HuH-7.5 (cell line): ENCODE measurements at places on chromosomes 12 and 14.
A peak's percentile ranks its signal among the peaks of the same experiment; 100 is the strongest.

- no peak for DNase-seq
Observed at GRCh38 chr12:18261273-18261672, at the start of gene PIK3C2G. Gene PIK3C2G (plus strand): TSS chr12:18261518. CDS start chr12:18282082, 20,564 bp downstream.

GRCh38 chr12:113242560-113242959 lies 21.3 kb downstream of the TPCN1 start:
- DNase-seq = no peak

- no peak for DNase-seq
Observed at GRCh38 chr12:97899956-97900355, 437.4 kb downstream of the RMST start.

- no peak for DNase-seq
Observed at GRCh38 chr14:99255621-99256482, 16.1 kb downstream of the BCL11B start.

GRCh38 chr12:110640275-110641025 lies 26.5 kb downstream of the TCTN1 start:
- no peak for DNase-seq

DNA sequence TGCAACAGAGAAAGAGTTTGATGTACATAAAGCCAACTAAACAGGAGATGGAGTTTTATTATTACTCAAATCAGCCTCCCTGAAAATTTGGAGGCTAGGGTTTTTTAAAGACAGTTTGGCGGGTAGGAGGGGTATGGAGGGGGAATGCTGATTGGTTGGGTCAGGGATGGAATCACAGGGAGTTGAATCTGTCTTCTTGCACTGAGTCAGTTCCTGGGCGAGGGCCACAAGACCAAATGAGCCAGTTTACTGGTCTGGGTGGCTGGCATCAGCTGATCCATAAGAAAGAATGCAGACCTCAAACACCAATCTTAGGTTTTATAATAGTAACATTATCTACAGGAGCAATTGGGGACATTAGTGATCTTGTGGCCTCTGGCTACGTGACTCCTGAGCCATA lies 64.9 kb downstream of the RIN3 start:
- no peak for DNase-seq

DNA sequence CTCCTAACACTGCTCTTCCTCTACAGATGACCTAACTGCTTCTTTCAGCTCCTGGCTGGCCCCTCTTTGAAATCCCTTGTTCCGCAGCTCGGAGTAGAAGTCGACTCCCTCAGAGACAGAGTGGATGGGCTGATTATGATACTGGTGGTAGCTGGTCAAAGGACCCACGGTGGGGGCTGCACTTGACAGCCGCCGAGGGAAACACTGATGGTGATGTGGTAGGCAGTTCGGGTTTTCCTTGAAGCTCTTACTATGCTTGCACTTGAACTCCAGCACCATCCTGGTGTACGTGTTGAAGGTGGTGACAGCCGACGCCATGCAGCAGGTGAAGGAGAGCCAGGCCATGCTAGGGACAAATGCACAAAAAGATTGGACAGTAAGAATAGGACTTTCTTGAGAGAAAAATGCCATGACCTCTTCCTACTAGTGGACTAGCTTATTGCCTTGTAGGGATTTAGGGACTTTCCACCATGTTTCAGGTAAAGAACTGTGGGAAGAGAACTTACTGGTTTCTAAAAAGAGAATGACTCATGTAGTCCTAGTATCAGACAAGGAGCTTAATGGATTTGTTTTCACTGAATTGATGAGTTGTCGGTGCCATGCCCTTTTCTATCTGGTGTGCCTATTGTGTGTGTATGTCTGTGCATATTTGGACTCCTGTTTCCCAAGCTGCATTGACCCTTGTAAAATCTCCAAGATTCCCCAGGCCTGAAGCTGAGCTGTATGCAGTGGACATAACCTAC lies 18.4 kb downstream of the GSG1 start:
- no peak for DNase-seq

DNA sequence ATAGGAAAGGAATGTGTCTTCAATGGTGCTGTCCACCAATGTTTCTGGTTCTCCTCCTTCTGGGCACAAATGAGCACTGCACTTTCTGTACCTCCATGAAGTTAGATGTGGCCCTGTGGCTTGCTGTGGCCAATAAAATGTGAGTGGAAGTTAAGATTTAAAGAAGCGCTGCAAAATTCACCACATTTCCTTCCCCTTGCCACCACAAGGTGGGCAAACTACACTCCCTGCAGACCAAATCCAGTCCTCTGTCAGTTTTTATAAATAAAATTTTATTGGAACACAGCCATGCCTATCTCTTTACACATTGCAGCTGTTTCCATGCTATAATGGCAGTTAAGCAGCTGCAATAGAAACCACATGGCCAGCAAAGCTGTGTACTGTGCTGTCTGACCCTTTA lies 141.4 kb upstream of the TMPO start:
- DNase-seq = no peak

- DNase-seq = no peak
Observed at GRCh38 chr14:64591809-64592208, 42.0 kb downstream of the PPP1R36 start.

DNA sequence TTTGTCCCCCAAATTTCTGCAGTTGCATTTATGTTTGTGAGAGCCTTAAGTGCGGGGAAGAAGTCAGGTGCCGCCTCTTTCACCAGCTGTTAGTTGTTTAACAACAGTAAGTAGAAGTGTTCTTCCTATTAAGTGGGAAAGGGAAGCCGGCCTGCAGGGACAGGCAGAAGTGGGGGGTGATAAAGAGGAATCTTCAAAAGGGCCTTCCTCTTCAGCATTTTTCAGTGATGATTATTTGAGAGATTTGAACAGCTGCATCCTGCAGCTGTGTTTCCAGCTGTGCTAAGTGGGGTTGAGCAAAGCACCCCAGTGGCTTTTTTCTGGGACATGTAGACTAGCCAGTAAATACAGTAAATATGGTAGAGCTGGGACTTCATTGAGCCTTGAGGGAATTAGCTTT lies 32.1 kb upstream of the SLC38A1 start:
- DNase-seq = no peak

DNA sequence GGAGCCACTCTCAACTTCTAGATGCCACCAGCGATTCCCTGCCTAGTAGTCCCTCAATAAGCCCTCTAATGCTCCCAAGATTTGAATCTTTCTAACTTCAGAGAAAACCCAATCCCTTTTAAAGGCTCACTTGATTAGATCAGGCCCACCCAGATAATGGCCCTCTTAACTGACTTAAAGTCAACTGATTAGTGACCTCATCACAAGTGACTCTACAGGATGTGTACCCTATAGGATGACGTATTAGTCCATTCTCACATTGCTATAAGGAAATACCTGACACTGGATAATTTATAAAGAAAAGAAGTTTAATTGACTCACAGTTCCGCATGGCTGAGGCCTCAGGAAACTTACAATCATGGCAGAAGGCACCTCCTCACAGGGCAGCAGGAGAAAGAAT lies 49.1 kb downstream of the ANKS1B start:
- no peak for DNase-seq

GRCh38 chr12:14931791-14932560 lies 6.4 kb downstream of the ERP27 start:
- DNase-seq = no peak

DNA sequence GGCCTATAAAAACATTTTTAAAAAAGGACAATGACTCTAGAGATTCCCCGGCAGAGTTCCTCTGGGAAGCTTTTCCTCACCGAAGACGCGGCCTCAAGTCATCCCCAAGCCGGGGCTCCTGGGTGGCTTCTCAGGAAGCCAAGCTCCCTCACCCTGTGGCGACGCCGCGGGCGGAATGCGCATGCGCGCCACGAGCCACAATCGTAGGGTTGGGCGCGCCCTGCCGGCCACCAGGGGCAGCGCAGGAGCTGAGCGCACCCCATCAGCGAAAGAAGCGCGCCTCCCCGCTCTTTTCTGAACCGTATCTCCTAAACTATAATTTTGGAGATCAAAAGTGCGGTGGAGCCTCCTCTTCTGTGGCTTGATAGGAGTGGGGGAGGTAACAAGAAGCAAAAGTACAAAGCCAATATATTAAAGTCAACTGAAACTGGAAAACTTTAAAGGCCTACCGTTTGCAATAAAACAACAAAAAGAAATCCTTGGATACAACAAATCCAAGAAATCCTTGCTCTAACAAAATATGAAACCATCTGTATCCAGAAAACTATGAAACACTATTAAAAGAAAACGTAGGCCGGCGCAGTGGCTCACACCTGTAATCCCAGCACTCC lies 17.4 kb upstream of the CHFR start:
- DNase-seq = no peak

GRCh38 chr14:24334431-24335291 lies at the start of gene ADCY4:
Gene ADCY4 (minus strand): TSS chr14:24335071. CDS start chr14:24334652, 419 bp downstream.
- no peak for DNase-seq

- no peak for DNase-seq
Observed at GRCh38 chr12:113796852-113797534, 169.1 kb downstream of the RBM19 start.

- no peak for DNase-seq
Observed at GRCh38 chr14:104139460-104140212, 1.2 kb downstream of the KIF26A start.

- no peak for DNase-seq
Observed at GRCh38 chr12:3261782-3262359, 184.7 kb downstream of the TSPAN9 start.

DNA sequence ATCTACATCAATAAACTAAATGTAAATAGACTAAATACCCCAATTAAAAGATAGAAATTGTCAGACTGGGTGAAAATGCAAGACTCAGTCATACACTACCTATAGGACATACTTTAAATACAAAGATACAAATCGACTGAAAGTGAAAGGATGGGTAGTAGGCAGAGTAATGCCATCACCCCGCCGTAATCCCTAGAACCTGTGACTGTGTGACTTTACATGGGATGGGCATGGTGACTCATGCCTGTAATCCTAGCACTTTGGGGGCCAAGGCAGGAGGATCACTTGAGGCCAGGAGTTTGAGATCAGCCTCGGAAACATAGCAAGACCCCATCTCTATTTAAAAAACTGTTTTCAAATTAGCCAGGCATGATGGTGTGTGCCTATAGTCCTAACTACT lies 2.6 kb upstream of the EVL start:
- no peak for DNase-seq

GRCh38 chr12:49511410-49511809 lies 27.4 kb upstream of the KCNH3 start:
- no peak for DNase-seq

DNA sequence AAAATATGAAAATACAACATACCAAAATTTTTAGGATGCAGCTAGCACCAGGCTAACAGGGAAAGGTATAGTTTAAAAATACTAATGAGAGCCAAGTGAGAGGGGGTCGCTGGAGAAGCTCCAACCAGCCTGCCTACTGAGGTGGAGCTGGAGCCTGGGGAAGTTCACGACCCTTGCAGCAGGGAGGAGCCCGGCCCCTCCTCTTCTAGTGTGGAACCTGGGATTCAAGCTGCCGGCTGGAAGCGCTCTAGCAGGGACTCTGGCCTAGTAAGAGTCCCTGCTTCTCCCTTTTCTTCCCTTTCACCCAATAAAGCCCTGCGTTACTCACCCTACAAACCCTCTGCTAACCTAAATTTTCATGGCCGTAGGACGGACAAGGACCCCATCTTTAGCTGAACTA lies 5.0 kb upstream of the KCNK13 start:
- no peak for DNase-seq

GRCh38 chr12:7787574-7788293 lies 1.5 kb upstream of the NANOG start:
- DNase-seq = no peak

DNA sequence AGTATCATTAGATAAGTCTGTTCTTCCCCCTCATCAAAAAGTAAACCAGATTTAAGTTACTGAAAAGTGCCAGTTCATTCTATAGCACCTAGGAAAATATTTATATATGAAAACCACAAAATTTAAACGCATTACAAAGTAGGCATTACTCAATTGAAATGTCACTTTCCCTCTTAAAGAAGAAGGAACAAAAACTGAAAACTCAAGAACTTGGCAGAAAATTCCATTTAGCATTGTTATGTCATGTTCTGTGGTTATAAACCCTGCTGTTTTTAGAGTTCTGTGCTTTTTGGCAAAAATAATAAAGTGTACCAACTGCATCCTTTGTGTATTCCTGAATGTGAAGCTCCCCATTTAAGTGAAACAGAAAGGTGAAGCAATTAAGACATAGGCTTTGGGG lies 3.6 kb downstream of the FGD4 start:
- no peak for DNase-seq

DNA sequence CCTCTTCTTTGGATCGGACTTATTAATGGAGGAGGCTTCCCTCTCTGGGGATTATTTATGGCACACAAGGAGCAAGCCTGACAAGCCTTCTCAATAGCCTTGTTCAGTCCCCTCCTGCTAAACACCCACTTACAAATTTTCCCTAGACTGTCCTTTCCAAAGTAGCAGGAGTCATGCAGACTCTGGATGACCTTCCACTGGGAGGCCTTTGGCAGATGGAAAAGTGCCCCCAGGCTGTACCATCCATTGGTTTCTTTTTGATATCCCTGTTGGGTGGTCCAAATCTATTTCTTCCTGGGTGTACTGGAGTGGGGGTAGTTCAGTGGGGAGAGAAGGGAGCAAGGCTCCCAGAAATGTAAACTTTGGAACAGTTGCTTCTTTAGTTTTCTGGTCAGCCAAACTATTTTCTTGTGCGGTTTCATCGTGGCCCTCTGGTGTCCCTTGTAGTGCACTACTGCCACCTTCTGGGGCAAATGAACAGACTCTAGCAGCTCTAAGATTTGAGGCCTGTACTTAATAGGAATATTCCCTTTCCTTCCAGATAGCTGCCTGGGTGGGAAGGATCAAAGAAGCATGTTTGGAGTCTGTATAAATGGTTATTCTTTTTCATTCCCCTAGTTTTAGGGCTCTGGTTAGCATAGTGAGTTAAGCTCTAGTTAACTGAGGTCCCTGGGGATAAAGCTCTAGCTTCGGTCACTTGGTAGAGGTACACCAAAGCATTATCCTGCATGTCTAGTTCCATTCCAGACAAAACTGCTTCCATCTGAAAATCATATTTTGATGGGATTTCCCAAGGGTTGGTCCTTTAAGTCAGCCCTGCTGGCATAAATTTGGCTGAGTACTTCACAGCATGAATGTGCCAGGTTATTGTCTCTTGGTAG lies 409.5 kb downstream of the SLC6A15 start:
- DNase-seq = peak; percentile 3

DNA sequence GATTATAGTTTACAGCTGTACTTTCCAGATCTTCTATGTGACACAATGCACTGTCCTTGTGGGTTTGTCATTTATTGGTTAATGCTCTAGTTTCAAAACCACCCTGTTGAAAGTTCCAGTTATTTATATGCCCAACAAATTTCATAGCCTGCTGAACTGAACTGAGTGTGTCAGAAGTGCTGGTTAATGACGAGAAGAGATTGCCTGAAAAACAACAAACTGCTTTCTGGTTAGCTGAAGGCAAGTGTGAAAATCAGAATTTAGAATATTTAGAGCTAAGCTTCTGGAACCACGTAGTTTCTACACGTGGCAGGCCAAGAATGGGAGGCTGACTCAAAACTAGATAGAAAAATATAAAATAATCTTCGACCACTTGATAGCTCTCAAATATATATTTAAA lies 19.1 kb upstream of the RIN3 start:
- DNase-seq = no peak

DNA sequence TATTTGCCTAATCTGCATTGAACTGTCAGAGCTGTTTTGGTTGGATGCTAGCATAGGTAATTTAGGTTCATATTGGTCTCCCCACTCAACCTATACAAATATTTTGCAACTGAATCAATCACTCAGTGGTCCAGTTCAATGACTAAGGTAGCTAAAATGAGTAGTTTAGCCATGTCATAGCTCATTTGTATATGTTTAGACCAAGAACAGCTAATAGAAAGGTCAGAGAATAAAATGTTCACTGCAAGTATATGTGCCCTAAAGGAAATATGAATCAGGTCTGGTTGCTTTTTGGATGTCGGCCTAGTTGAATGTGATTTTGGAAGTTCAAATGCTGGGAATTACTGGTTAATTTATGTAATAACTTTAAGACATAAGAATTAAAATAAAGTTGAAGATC lies 883.9 kb downstream of the LRFN5 start:
- DNase-seq = no peak
